ENCODE measurements at places on chromosomes 5 and 9.

- no peak for DNase-seq
Measured at GRCh38 chr5:141003791-141004611, 37.7 kb downstream of the PCDHAC2 start.

DNA sequence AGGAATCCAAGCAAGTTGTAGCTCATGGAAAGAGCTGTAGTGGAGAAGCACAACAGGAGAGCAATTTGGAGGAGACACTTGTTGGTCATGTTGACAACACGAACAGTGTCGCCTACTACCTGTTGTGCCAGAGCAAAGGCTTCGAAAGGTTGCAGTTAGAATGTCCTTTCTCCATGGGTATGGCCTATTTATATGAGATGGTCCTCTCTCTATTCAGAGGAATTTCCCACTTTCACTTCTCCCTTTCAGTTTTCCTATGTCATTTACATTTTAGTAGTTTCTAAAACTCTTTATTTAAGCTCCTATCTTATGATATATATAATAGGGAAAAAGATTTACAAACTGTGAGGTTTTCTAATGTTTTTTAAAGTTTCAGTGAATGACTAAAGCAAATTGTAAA is at the start of gene IFNB1:
IFNB1 (minus strand) TSS at position 162 of the 400 bp plus-strand sequence; CDS start at position 89, 73 bp downstream.
- no peak for DNase-seq

DNA sequence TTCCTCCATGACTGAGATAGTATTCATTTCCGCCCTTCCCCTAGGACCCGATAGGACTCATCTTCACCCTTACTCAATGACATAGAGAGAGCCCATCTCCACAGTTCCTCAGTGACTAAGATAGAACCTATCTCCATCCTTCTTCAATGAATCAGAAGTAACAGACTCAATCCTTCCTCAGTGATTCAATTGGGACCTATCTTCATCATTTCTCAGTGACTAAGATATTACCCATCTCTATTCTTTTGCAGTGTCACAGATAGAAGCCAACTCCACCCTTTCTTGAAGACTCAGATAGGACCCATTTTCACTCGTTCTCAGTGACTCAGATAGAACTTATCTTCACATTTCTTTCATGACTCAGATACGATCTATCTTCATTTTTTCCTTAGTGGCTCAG is 164.6 kb downstream of the FBXO4 start:
- DNase-seq: no peak

GRCh38 chr5:136466041-136466415 is 100.7 kb upstream of the TRPC7 start:
- DNase-seq: no peak

DNA sequence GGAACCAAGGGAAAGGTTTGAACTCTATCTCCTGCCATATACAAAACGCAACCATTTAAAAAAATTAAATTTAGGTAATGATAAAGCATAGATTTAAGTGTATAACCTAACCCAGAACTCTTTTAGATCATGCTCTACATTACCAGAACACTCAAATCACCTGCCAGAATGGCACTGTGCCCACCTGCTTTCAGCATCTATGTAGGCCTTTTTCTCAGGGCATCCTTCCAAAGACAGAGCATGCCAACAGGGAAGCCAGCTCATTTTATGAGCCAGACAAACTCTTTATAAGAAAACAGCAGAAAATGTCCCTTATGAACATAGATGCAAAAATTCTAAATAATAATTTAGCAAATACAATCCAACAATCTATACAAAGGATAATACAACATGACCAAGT is 47.9 kb upstream of the SMAD5 start:
- DNase-seq: no peak

GRCh38 chr9:128715436-128715750 is 8.5 kb downstream of the ZDHHC12 start:
- DNase-seq: no peak

- no peak for DNase-seq
Measured at GRCh38 chr5:19274578-19274977, 713.4 kb downstream of the CDH18 start.

- no peak for DNase-seq
Measured at GRCh38 chr5:148403344-148403743, 19.6 kb downstream of the FBXO38 start.

- no peak for DNase-seq
Measured at GRCh38 chr5:40165789-40166728, 513.7 kb upstream of the PTGER4 start.

DNA sequence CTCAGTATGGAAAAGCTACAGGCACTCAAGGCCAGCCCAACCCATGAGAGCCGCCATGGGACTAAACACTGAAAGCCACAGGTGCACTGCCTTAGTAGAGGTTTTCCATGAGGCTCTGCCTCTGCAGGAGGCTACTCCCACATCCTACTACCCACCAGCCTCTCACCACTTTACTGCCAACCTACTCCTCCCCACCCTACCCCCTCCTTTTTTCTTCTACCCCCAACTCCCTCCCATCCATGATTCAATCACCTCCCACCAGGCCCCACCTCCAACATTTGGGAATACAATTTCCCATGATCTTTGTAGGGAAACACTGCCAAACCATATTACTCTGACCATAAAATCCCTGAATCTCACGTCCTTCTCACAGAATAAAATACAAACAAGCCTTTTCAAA is 101.6 kb upstream of the CTSV start:
- no peak for DNase-seq

GRCh38 chr5:119302449-119302848 is 53.4 kb upstream of the TNFAIP8 start:
- DNase-seq: no peak

GRCh38 chr9:109387206-109387605 is 66.3 kb upstream of the EPB41L4B start:
- DNase-seq: no peak

DNA sequence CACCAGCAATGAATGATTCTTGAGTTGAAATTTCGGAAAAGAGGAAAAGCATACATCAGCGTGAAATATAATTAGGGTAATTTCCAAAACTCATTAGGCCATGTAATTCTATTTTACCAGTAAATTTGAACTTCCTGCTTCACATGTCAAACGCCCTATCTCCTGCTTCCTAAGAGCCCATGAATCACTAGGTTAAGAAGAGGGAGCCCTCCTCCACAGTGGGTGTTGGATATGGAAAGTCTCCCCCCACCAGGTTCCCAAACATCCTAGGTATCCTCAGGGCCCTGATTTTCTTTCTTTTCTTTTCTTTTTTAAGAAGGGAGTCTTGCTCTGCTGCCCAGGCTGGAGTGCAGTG is 115.2 kb downstream of the SUSD1 start:
- no peak for DNase-seq

DNA sequence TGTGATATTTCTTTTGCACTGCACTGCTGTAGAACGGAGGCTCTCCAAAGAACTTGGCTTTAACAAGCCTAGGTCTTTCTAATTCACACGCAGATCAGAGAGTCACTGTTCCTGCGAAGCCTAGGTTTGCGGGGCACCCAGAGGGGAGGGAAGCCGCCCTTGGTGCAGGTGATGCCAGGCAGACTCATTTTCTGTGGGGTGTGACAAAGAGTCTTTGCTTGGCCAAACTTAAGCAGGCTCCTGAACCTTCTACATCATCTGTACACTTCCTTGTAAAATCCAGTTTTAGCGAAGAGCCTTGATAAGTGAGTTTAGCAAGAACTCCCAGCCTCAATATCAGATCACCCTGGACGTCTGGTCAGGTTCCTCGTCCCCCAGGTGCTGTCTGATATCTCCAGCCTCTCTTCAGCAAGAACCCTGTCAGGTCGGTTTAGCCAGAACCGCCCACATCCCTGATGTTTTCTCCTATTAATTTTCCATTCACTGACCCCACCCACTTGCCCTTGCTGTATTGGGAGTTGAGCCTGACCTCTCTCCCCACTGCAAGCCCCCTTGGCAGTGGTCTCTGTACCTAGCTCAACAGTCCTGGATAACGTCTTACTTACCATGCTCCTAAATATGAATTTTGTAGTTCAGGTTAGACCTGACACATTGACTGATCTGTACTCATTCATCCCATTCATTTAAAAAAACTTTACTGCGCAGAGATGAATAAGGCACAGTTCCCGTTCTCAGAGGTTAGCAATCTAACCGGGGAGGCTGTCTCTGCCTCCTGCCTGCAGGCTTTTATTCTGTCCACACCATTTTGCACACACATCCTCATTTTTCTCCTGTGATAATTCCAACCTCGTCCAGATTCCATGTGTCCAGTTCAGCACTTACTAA is 880 bp upstream of the UBAC1 start:
- DNase-seq: no peak

DNA sequence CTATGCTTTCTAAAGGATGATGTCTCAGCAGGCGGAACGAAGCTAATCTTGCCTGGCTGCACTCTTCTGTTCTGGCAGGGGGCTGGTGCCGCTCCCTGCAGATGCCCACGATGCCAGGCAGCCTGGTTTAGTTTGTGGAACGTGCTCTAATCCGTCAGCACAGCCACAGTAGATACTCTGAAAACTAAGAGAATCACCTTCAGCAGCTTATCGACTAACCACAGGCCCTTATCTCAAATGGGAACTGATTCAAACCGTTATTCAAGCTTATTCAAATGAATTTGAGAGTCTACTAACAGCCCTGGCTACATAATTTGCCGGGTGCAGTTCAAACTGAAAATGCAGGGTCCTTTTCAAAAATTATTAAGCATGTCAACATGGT is 246.6 kb upstream of the ANKRD55 start:
- no peak for DNase-seq

DNA sequence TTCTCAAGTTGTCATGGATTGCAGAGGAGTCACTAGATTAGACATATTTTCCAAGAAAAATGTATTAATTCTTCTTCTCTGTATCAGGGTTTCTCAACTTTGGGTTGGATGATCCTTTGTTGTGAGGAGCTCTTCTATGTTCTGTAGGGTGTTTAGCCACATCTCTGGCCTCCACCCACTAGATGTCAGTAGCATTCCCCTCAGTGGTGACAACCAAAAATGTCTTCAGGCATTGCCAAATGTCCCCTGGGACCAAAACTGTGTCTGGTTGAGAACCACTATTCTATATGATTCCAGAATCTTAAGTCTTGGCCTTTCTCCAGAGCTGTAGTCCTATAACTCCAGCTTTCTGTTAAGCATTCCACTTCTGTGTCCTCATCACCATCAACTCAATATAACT is 220.9 kb downstream of the KIAA0825 start:
- DNase-seq: no peak

- DNase-seq: no peak
Measured at GRCh38 chr9:105500108-105500766, 52.4 kb downstream of the FSD1L start.

- DNase-seq: no peak
Measured at GRCh38 chr5:35248843-35249780, 18.8 kb upstream of the PRLR start.

- DNase-seq: no peak
Measured at GRCh38 chr5:167816864-167817263, 474.6 kb upstream of the WWC1 start.

GRCh38 chr9:33459115-33459514 is 11.7 kb upstream of the AQP3 start:
- no peak for DNase-seq

- DNase-seq: no peak
Measured at GRCh38 chr5:177591690-177592009, 353 bp upstream of the TMED9 start.

DNA sequence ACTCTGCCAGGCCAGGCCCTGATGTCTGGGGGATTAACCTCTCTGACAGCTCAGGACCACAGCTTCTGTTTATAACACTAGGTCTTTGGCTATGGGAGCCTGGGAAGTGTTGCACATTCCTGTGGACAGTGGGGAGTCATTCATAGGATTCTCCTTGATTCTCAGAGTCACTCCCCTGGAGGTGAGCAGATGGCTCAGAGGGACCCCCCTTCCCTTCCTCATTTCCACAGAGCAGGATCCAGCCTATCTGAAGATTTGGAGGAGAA is 60.2 kb downstream of the NRG2 start:
- DNase-seq: no peak

- no peak for DNase-seq
Measured at GRCh38 chr5:124751031-124751430, 4.6 kb upstream of the ZNF608 start.
